ENCODE measurements at places on chromosomes 11 and 22.

DNA sequence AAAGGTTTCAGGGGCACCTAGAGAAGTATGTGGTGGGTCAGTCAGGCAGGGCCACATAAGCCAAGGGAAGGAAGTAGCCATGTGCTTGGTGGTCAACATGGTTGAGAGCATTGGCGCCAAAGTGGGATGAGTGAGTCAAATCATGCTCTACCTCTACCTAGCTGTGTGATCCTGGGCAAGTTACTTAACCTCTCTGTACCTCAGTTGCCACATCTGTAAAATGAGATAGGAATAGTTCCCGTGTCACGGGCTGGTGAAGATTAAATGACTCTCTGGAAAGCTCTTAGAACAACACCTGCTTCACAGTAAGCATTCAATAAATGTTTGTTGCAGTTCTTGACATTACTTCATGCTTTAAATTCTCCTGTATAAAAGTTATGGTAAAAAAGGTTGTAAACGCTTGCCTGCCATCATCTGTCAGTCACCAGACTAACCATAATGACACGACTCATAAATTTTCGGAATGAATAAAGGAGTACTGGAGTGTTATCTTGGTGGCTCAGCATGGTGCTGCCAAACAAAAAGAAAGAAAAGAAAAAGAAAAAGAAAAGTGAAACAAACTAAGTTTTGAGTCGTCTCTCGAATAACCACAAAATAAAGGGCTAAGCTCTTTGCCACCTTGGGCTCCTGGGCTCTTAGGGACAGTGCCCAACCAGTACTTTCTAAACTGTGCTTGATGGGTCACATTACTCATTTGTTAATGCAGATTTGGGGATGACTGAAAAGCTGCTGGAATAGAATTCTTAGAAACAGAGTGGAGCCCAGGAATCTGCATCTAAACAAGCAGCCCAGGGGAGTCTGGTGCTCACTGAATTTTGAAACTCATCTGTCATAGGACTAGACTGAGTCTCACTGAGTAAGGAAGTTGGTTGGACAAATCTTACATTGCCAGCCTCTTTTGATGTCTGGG lies 107.6 kb downstream of the LDLRAD3 start:
- no peak for DNase-seq

DNA sequence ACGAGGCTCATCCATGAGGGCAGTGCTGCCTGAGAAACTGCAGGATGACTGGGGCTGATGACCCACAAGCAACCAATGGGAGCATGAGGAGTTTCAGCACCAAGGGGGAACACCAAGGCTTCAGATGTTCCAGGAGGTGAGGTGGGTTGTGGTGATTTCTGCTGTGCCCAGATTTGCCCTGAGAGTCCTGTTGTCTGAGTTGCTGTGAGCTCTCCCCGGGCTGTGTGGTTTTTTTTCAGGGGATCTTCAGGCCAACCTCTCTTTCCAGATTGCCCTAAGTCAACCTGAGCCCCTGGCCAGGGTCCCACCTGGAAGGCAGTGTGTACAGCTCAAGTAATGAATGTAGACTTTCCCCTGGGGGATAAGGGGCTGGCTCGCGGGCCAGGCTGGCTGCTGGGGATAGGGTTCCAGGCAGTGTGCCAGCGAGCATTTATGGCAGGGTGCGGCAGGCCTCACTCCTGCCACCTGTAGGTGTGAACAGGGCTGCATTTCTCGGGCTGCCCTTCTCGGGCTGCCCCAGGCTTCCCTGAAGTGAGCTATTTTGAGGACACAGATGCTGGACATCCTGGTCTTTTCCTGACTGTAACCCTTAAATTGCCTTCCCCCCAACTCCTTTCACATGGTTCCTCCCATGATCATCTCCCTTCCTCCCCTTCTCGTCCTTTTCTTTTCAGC lies 9.8 kb downstream of the SLC22A6 start:
- no peak for DNase-seq

- no peak for DNase-seq
Measured at GRCh38 chr22:40597526-40598430, 38.7 kb downstream of the MRTFA start.

DNA sequence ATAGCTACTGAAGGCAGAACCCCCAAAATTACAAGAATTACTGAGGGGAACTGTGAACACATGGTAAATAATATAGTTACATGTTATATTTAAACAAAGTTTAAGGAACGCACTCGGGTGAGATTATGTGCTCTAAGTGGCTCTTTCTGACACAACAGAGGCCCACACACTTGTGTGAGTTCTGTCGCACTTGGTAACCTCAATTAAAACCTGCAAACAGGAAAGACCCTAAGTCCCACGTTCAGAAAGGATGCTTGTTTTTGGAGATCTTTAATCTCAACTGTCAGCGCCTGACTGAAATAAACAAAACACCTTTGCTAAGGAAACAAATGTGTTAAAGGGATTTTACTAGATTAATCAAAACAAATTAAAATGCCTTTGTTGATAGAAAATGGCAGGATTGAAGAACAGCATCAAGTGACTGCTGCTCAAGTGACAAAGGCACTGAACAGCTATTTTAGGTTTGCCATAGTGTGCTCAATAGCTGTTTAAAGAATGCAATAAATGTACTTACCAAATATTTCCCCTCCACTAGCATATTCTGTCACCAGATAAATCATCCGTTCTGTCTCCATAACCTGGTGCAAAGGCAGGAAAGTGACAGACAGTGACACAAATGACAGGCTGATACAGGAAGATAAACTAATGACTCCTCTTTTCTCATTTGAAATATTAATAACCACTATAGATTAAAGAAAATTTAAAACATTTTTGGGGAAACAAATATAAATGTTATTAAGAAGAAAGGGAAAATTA lies 116.3 kb upstream of the APOA1 start:
- no peak for DNase-seq

- DNase-seq = no peak
Measured at GRCh38 chr11:67593565-67593905, 9.9 kb downstream of the GSTP1 start.

DNA sequence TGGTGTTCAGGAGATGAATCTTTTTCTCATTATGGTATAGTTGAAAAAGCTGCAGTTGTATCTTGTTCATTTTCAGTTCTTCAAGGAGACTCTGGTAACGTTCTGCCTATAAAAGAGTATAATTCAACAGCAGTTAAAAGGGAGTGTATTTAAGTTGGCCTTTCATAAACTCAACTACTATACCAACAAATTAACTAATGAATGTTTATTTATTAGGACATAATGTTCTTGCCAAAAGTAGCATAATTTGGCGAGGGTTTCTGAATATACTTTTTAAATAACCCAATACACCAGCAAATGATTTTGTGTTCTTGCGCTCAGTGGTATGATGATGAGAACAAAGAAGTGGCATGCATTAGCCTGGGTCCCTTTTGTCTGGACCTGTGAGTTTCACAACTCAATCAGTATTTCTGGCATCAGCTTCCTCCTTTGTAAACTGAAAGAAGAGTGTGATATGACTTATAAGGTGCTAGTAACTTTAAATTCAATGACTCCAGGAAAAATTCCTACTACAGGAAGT lies 10.9 kb downstream of the SMC1B start:
- no peak for DNase-seq

GRCh38 chr22:47966316-47966715 lies 1203.9 kb downstream of the TBC1D22A start:
- DNase-seq = no peak

- no peak for DNase-seq
Measured at GRCh38 chr22:37329238-37330140, 47.2 kb downstream of the CYTH4 start.

DNA sequence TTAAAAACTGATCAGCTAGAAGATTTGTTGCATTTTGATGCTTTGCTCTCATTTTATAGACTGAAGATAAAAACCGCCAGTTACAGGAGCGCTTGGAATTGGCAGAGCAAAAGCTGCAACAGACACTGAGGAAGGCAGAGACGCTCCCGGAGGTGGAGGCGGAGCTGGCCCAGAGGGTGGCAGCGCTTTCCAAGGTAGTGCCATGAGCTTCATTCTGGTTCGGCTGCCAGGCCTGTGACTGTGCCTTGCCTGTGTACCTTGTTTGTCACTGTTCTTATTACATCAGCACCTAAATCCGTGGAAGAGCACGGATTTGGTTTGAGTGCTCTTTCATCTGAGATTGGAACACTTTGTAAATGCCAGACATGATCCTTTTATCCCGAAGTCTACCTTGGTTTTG lies 61.4 kb downstream of the PPFIA1 start:
- DNase-seq = no peak

- no peak for DNase-seq
Measured at GRCh38 chr11:19838994-19839768, 126.5 kb downstream of the NAV2 start.

DNA sequence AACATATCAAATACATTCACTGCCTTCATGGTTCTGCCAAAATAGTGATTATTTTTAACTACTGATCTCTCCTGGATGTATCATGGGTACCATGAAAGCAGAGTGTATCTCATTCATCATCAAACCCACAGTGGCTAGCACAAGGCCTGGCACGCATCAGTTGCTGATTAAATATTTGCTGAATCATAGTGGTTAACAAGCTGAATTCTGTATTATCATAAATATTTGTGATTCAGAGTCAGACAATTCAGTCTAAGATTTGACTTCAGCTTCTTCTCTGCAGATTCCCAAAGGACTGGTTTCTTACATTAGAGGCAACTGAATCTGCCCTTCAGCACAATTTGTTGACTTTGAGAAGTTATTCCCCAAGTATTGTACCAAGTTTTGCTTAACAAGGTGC lies 715.8 kb upstream of the LRRC4C start:
- DNase-seq = no peak

- no peak for DNase-seq
Measured at GRCh38 chr11:71251151-71251721, 1.1 kb downstream of the SHANK2 start.

- DNase-seq = peak; percentile 49
Measured at GRCh38 chr22:37043828-37044538, 7.6 kb upstream of the KCTD17 start.

DNA sequence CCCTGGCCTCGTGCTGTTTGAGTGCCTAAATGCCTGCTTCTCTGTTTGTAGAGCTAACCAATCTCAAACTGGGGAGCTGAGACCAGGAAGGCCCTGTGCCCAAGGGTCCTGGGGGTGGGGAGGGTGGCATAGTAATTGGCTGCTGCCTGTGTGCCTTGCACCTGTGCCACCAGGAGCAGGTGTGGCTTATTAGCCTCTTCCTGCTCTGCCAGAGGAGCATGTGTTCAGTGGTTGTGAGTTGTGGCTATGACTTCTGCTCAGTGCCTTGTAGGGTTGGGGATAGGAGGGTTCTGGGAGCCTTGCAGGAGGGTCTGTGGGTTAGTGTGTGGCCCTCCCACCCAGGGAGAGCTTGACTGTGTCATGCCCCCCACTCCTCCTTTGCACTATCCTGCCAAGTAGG lies 109.2 kb downstream of the ZBTB16 start:
- DNase-seq = no peak

DNA sequence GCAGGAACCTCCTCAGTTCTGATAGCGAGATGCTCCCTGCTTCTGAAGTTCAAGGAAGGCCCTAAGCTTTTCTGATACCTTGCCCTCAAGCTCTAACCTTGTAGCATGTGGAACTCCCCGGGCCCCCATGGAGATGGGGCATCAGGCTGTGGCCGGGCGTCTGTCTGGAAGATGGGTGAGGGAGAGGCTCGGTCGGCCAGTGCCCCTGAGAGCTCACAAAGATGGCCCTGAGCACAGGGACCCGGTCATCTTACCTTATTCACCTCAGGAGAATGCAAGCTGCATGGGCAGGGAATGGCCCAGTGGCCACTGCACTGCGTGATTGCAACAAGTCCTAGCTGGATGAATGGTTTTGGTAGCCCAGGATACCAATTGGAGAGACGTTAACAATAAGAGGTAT lies 830.3 kb downstream of the TBC1D22A start:
- no peak for DNase-seq
